ENCODE measurements at places on chromosomes 2 and 18. TPM values are rescaled to one million over a fixed set of nuclear protein-coding genes. Genes with fewer than 3 reads are reported as not detected.

The SKOR2 gene
- not detected for total RNA-seq

The LRP2 gene
- total RNA-seq = not detected

The CNNM3 gene
- 41.1 TPM for total RNA-seq

The IL1RN gene
- total RNA-seq = 1.2 TPM

The TYMS gene
- total RNA-seq = not detected

The ST6GAL2 gene
- not detected for total RNA-seq

The RFX8 gene
- not detected for total RNA-seq

The TRIM43 gene
- total RNA-seq = not detected

The COL5A2 gene
- total RNA-seq = 1.6 TPM

The ABCG8 gene
- total RNA-seq = not detected

The DNAJC5G gene
- not detected for total RNA-seq

The MC4R gene
- total RNA-seq = not detected

The DDX18 gene
- total RNA-seq = 129 TPM

The ST8SIA3 gene
- not detected for total RNA-seq

The CCDC141 gene
- total RNA-seq = 26.8 TPM

The CDCA7 gene
- total RNA-seq = 0.73 TPM

The TUBA4B gene
- total RNA-seq = not detected

The ABCG5 gene
- not detected for total RNA-seq

The SETBP1 gene
- 1.6 TPM for total RNA-seq

The WDR12 gene
- 24.6 TPM for total RNA-seq

The TMEM214 gene
- total RNA-seq = 60.0 TPM

The LIPG gene
- total RNA-seq = not detected

The KLHL41 gene
- total RNA-seq = not detected

The UGT1A10 gene
- not detected for total RNA-seq

The FER1L5 gene
- not detected for total RNA-seq

The GRHL1 gene
- not detected for total RNA-seq

The CYP20A1 gene
- 35.6 TPM for total RNA-seq

The LOXHD1 gene
- total RNA-seq = 0.39 TPM

The GKN2 gene
- total RNA-seq = not detected

The NEB gene
- total RNA-seq = 1.1 TPM

The AQP12B gene
- total RNA-seq = not detected
